ENCODE measurements at places on chromosomes 6 and 20.
A peak's percentile ranks its signal among the peaks of the same experiment; 100 is the strongest.

GRCh38 chr20:62306414-62307187, 3.8 kb downstream of the ADRM1 start:
- DNase-seq = no peak

- no peak for DNase-seq
Observed at GRCh38 chr6:6882592-6882991, 225.2 kb upstream of the RREB1 start.

DNA sequence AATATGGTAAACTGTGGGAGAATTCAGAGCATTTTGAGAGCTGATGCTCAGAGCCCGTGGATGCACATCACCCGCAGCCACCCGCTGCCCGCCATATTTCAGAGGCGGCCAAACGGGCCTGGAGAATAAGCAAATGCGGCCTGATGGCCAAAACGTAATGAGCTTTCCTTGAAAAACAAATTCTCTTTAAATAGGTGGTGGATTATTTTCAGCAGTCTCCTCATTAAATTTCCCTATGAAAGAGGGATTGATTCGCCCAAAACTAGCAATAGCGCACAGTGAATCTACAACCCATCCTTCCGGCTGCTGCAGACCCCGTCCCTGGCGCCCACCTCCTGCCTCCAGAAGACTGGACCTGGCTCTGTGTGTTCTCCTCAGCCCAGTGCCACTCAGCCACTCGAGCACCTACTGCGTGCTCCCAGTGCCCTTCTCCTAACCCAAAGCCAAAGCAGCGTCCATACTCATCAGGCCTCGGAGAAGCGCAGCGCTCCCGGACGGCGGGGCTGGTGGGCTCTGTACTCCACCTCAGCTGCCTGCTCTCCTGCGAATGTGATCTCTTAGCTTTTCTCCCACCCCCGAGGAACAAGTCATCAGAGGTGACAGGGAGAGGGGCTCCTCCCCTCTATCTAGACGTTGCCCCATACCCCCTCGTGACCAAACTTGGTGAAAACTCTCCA, 224.8 kb downstream of the TAF4 start:
- DNase-seq = no peak

GRCh38 chr6:140285471-140285870, 911.0 kb upstream of the CITED2 start:
- no peak for DNase-seq

DNA sequence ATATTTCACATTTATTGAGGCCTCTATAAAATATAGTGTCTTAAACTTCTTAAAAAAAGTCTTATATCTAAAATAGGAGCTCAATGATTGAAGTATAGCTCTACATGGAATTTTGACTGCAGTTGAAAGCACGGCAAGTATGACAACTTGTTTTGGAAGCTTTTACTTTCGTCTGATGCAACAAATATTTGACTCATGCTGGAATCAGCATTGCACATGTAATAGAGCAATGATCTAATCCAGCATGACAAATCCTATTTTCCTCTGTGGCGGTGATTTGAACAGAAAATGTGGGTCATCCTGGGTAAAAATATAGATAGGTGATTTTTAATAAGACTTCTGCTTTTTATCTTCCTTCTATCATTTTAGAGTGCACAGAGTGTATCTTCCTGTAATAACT, 111.6 kb downstream of the TINAG start:
- DNase-seq = no peak

GRCh38 chr6:107604549-107604948, 114.6 kb downstream of the SOBP start:
- no peak for DNase-seq

DNA sequence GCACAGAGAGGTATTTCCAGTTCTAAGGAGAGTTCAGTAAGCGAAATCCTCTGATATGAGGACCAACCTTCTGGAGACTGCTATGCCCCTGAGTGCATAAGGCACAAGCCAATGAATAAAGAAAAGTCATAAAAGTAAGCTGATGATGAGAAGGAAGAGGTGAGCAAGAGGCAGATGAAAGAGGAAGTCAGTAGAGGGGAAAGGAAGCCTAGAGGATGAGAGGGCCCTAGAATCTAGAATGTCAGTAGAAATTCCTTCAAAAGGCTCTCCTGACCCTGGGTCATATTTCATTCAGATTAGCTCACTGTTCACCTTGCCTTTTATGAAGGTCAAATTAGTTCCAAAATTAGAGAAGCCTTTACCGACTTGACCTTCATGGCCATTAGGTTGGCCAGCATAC, 209.2 kb downstream of the CD83 start:
- DNase-seq = no peak

- no peak for DNase-seq
Observed at GRCh38 chr20:8291200-8291599, 159.1 kb downstream of the PLCB1 start.

- DNase-seq = no peak
Observed at GRCh38 chr20:19071446-19071725, 141.1 kb upstream of the SLC24A3 start.

GRCh38 chr20:21189761-21190523, 64.1 kb downstream of the KIZ start:
- no peak for DNase-seq

GRCh38 chr6:41439524-41440418, 104.4 kb downstream of the NCR2 start:
- DNase-seq = peak; percentile 29

GRCh38 chr6:45614488-45615285, 237.0 kb upstream of the SUPT3H start:
- no peak for DNase-seq

DNA sequence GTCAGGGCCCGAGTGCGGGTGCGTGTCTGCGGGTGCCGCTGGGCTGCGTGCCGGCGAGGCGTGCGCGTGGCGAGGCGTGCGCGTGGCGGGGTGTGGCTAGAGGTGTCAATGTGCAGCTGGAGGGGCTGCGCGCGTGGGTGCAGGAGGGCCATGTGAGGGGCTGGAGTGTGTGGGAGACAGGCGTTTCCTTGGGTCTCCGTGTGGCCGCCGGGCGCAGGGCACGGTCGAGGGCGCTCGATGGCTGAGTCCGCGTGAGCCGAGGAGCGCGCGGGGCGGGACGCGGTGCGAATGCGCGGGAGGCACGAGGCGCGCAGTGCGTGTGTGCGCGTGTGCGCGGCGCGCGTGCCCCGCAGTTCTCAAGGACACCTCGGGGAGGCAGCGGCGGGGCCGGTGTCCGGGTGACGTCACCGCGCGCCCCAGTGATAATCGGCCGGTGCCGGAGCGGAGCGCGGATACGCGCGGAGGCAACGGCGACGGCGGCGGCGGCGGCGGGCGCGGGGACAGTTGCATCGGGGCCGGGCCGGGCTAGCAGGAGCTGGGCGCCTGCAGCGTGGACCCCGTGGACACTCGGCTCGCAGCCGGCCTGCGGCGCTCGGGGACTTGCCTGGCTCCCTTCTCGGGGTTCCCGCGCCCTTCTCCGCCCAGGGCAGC, 38.7 kb downstream of the YTHDF1 start:
- no peak for DNase-seq

- no peak for DNase-seq
Observed at GRCh38 chr6:5898102-5898501, 108.6 kb downstream of the NRN1 start.

DNA sequence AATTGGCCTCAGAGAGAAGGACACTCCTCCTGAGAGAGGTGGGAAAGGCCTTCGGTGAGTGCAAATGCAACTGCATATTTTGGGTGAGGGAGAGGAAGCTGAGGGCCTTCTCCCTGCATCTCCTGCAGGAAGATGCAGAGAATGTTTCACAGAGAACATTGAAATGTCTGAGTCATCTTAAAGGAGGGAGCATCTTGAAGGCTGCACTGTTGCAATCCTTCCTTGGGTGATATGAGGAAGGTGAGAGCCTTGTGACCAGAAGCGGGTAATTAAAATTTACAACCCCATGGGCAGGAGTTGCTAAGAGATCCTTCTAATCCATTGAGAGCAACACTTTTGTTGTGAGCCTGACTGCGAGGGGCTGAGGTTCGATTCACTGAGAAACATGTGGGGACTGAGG, 375.7 kb upstream of the MARCKS start:
- no peak for DNase-seq

GRCh38 chr6:136502786-136503185, 47.4 kb downstream of the MAP7 start:
- no peak for DNase-seq

DNA sequence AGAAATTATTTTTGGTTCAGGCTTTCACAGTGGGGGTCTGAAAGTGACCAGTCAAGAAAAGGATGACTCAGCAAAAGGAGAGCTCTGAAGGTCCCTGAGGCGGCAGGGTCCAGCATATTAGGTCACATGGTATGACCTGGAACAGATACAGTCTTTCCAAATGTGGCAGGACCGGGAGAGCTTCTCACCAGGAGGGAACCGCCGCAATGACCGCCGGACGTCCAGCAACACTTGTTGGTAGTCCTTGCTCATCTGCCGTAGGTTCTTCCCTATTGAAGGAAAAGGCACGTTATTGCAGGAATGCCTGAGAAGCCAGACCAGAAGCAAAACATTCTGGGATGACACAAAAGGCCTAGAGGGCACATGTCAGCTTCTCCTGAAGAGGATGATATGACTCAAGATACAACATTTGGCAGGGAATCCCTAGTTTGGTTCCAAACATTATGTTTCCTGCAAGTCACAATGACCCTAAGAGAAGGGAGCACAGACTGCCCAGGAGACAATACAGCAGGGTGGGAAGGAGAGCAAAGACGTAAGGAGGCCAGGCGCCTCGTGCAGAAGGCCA, 17.4 kb downstream of the TBC1D20 start:
- DNase-seq = no peak

DNA sequence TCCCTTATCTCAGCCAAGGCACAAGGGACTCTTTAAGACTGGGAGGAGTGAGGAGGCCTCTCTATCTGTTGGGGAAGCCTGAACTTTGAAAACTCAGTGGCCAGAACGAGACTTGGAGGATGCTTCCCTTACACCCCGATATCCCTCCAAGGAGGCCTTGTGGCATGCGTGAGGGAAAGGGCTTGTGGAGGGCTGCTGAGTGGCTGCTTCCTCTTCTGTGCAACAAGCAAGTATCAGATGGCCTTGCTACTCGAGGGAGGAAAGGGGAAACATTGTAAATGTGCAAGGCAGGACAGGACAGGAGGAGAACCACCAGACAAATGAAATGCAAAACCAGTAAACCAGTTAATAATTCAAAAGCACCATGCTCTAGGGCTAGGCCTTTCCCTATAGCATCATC, 306.5 kb upstream of the MAP3K7 start:
- DNase-seq = no peak

DNA sequence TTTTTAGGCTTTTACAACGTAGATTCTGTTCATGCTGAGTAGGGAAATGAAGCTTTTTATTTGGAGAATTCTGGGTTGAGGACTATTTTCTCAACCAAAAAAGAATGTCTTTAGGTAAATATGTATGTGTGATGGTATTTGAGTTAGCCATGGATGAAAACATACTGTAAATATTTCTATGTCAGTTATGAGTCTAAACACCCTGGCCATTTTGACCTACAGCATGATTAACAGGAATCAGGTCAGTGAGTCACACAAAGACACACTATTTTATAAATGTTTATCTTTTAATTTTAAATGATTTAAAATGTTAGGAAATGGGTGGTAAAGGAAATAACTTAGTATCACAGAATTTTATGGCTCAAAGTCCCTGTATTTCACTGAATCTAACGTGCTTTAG, 851.7 kb upstream of the MAP3K7 start:
- no peak for DNase-seq

- DNase-seq = no peak
Observed at GRCh38 chr6:16473184-16473907, 235.0 kb downstream of the GMPR start.

DNA sequence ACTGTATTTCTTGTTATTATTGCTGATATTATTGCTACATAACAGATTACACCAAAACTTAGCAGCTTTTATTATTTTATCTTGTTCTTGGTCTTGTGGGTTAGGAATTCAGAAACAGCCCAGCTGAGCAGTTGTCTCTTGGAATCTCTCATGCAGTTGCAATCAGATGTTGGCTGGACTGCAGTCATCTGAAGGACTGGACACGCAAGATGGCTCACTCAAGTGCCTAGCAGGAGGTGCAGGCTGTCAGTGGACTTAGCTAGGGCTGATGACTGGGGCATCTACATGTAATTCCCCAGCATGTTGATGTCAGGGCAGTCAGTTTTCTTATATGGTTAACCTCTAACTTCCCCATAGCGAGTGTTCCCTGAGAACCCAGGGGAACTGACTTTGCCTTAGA, 128.6 kb upstream of the PLCB4 start:
- no peak for DNase-seq

DNA sequence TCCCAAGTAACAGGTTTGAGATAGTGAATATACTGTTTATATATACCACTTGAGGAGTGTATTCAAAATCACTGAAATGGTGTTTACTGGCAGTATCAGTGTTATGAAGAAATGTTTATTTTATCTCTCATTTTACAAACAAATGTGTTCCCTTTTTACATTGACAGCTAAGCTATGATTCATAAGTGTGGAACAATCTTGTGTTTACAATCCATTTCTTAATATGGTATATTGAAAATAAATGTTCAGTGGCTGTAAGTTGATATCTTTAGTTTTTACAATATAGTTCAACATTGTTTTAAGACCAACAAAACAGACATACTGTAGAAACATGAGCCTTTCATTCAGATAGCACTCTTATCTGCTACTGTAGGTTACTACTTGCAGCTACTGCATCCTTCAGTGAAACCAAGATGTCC, 14.3 kb downstream of the PHF3 start:
- DNase-seq = no peak

DNA sequence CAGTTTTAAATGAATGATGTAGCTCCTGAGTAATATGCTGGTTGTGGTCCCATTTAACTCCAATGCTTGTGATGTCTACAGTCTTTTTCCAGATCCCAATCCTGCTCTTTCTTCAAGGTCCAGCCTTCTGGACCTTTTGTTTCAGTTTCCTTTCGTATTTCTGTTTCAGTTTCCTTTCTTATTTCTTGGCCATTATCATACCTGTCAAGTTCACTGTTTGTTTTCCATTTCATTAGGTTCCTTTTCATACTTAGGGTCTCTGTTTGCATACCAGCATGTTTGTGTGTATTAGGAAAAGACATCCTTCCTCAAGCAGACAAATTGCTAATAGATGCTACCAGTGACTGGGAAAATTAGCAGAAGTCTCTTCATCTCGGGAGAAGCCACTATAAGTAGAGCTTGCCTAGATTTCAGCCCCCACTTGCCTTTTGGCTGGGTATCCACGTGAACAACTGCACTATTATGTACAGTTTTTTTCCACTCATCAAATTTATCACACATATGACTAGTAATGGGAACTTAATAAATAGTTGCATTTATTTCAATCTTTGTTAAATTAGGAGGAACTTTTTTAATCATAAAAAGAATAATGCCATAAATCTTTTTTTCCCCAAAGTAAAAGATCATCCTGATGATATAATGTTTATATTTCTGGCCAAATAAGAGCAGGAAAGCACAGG, 583.4 kb downstream of the BCKDHB start:
- no peak for DNase-seq

- DNase-seq = no peak
Observed at GRCh38 chr6:33335916-33336315, 18.4 kb upstream of the ZBTB22 start.

DNA sequence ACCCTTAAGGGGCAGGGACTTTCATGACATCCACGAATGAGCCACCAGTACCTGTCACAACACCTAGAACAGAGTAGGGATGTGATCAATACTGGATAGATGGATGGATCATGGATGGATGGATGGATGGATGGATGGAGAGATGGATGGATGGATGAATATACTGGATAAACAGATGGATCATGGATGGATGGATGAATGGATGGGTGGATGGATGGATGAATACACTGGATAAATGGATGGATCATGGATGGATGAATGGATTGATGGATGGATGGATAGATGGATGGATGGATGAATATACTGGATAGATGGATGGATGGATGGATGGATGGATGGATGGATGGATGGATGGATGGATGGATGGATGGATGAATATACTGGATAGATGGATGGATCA, 73.0 kb downstream of the PKHD1 start:
- no peak for DNase-seq

GRCh38 chr6:39310542-39310941, 3.7 kb downstream of the KCNK17 start:
- no peak for DNase-seq

All from effector memory CD8-positive, alpha-beta T cell (primary cell).